HEK293T (cell line): ENCODE measurements at places on chromosomes 1 and 21.

GRCh38 chr1:116553386-116554115 lies 17.3 kb downstream of the CD58 start:
- no peak for DNase-seq

DNA sequence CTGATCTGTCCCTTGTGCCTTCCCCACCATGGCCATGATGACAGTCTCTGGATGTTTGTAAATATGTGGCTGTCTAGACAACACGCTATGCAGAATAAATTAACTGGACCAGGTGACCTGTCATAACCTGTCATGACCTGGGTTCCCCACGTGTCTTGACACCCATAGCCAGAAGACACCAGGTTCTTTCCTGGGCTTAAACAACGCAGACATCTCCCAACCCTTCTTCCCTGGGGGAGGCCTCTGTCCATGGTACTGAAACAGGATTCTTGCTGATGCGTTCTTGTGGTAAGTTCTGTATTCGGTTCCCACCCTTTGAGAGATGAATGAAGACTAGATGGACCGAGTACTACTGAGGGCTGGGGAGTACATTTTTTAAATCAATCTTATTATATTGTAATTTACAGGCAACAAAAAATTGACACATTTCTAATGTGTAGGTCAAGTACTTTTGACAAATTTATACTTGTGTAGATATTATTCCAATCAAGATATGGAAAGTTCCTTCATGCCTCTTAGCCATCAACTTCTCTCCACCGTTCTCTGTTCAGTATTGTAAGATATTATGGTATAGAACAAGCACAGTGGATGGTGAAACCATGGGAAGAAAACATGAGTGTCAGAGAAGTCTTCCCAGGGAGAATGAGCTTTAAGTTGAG lies 738.8 kb downstream of the PTPRU start:
- DNase-seq: peak; percentile 52

DNA sequence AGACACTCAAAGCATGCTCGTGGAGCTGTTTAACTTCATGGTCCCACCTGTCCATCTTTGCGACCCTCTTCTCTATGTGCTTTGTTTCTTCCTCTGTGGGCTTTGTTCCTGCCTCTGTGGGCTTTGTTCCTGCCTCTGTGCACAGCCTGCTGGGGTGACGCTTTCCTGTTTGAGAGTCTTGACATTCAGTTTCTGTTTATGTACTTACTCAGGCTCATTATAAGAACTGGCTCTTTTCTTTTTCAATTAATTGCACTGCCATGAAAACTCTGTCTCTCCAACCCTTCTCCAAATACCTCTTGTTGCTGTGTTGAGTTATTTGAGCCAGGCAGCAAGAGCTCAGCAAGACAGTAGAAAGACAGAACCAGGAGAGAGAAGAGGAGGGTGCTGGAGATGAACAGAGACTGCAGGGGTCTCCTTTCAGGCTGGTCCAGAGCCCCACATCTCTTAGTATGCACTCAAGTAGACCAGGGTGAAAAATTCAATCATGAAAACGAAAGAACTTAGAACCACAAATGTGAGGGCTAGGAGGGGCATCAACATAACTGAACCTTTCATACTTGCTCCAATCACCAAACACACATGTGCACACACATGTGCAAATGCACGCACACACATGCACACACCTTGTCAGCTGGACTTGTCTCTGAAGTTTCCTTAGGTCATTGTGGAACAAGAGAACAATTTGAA lies 88.3 kb upstream of the SGIP1 start:
- DNase-seq: no peak

GRCh38 chr1:39076799-39077148 lies 50.6 kb downstream of the NDUFS5 start:
- DNase-seq: no peak
